Peyer's patch (tissue), 4 donors: ENCODE measurements at places on chromosomes 12 and 14. TPM values are rescaled to one million over a fixed set of nuclear protein-coding genes. Genes with fewer than 3 reads are reported as not detected.

Gene NGB
- total RNA-seq, result not detected

GRCh38 chr12:49367381-49368239 is at the start of gene SPATS2:
TSS of gene SPATS2 (plus strand) at chr12:49367462. CDS start at chr12:49461013, 93,551 bp downstream.
- peak; percentile 97 for DNase-seq

- no peak for DNase-seq
These were observed 114.2 kb upstream of the ARID2 start for GRCh38 chr12:45615268-45615667.

DNA sequence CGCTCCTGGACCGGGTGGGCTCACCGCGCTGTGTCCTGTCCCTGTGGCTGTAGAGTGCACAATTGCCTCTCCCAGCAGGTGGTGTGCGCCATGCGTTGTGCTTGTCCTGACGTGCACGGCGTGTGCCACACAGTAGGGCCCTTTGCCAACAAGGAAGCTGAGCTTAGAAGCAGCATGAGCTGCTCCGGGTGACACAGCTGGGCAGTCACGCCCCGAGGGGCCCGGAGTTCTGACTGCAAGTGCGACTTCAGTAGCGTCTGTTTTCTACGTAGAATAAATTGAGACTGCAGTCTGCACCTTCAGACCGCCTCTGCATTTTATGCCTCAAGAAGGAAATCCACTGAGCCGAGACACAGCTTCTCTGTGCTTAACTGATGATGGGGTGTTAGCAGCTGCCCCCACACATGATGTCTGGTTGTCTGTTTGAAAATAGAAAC is 81.6 kb downstream of the ADGRD1 start:
- DNase-seq, result no peak

- DNase-seq, result no peak
These were observed 50.8 kb upstream of the AP4S1 start for GRCh38 chr14:30974628-30975027.

DNA sequence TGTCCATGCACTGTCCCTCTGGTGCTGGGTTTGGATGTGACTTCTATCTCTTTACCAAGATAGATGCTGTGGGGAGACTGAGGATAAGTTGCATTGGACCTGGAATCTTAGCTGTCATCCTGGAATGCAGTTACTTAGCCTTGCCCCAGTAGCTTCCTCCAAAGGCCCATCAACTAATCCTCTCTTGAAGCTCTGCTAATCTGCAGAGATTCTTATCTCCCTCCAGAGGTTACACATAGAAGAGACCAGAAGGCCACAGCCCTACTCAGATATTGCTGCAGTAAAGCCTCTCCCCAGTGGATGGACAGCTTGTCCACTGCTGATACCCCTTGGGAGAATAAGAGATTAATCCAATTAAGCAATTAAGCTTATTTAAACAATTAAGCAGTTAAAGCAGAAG is 867.2 kb downstream of the BCL11B start:
- DNase-seq, result no peak

DNA sequence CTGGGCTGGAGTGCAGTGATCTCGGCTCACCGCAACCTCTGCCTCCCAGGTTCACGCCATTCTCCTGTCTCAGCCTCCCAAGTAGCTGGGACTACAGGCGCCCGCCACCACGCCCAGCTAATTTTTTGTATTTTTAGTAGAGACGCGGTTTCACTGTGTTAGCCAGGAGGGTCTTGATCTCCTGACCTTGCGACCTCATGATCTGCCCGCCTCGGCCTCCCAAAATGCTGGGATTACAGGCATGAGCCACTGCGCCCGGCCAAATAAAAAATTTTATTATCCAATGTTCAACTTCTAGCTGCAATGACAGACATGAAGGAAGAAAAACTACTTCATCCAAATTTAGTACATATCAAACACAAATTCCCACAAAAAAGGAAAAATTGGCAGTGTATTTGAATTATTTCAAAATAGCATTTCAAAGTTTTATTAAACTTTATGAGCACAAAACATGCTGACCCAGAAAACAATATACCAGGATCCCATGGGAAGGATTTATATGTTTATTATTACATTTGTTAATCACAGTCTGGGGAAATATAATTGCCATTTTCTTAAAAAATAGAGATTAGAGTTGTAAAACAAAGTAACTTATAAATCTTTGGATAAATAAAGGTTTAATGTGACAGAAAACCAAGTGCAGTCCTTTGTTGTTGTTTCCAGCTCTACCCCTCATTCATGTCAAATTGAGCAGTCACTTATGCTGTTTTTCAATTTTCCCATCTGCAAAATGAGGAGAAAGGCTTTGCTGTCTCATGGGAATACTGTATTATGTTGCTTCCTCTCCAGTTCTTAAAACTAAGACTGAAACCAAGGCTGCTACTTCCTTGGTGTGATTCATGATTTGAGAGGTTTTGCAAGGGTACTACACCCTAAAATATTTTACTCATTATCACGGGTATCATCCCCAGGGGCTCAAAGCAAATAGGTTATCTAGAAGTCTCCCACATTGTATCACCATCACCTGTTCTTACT is 155.2 kb upstream of the AVPR1A start:
- no peak for DNase-seq

GRCh38 chr12:442235-442884 is 17.4 kb upstream of the B4GALNT3 start:
- DNase-seq, result no peak

GRCh38 chr12:76777765-76778216 is 13.9 kb downstream of the ZDHHC17 start:
- no peak for DNase-seq

Gene KLRD1
- 2.8 TPM for total RNA-seq

DNA sequence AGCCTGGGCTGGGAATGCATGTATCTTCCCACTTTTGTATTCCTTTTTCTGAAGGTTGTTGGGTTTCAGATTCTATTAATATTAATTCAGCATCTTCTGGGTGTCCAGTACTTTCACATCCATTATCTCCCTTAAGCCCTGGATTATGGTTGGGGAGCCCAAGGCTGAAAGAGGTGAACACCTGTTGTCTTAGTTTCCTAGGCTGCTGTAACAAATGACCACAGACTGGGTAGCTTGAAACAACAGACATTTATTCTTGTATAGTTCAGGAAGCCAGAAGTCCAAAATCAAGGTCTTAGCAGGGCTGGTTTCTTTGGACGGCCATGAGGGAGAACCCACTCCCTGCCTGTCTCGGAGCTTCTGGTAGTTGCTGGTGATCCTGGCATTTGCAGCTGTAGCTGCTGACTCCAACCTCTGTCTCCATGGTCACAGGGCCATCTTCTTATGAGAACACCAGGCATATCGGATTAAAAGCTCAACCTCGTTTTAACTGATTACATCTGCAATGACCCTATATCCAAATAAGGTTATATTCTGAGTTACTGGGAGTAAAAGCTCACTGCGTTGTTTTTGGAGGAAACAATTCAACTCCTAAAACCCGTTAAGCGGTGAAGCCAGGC is 68.2 kb upstream of the CLMN start:
- no peak for DNase-seq

GRCh38 chr14:66038618-66039017 is 447.6 kb upstream of the CCDC196 start:
- DNase-seq, result no peak

- DNase-seq, result no peak
These were observed 176.7 kb downstream of the CRADD start for GRCh38 chr12:93853698-93854478.

DNA sequence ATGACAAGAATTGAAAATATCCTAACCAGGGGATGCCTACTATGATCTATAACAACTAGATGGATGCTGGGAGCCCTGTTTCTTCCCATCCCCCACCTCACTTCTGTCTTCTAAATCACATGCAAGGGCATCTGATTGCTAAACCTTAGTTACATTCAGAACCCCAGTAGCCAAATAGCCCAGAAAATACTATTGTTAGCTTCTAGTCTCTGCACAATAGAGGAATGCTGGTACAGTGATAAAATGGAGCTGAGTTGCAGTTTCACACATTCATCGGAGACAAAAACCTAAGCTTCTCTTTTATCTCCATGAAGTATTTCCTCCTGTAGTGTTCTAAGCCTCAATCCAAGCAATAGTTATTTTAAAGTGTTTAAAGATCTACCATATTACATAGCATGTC is 942.9 kb downstream of the RPS29 start:
- no peak for DNase-seq

- no peak for DNase-seq
These were observed 836.6 kb downstream of the SLC6A15 start for GRCh38 chr12:84075991-84076390.

DNA sequence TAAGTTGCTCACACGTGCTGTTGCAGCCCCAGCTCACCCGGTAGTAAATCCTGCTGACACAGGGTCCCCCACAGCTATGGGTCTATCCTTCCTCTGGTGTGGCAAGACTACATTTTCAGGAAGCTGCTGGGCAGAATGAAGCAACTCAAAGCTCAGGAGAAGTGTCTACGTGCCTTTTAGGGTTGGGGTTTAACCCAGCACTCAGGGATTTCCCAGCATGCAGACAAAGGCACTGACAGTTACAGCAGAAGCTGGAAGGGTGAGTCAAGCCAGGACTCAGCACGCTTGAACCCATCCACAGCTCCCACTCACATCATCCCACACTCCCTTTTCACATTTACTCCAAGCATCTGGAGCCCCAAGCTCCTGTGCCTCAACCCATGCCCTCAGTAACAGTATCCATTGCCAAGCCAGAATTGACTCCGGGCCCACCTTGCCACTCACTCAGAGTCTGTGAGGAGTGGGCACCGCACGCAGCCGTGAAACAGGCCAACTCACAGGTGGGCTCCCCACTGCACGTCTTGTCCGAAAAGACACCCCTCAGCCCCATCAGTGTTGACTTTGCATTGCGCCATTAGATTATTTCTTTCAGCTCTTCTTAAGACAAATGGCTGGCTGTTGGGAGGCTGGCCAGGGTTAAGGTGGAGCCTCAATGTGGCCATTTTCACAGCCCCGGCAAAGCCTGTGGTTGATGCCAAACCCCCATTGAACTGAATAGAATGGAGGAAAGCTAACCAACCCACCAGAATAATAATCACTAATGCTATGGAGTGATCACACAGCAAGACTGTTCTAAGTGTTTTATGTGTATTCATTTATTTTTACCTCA is 59.6 kb downstream of the ZFP36L1 start:
- no peak for DNase-seq

DNA sequence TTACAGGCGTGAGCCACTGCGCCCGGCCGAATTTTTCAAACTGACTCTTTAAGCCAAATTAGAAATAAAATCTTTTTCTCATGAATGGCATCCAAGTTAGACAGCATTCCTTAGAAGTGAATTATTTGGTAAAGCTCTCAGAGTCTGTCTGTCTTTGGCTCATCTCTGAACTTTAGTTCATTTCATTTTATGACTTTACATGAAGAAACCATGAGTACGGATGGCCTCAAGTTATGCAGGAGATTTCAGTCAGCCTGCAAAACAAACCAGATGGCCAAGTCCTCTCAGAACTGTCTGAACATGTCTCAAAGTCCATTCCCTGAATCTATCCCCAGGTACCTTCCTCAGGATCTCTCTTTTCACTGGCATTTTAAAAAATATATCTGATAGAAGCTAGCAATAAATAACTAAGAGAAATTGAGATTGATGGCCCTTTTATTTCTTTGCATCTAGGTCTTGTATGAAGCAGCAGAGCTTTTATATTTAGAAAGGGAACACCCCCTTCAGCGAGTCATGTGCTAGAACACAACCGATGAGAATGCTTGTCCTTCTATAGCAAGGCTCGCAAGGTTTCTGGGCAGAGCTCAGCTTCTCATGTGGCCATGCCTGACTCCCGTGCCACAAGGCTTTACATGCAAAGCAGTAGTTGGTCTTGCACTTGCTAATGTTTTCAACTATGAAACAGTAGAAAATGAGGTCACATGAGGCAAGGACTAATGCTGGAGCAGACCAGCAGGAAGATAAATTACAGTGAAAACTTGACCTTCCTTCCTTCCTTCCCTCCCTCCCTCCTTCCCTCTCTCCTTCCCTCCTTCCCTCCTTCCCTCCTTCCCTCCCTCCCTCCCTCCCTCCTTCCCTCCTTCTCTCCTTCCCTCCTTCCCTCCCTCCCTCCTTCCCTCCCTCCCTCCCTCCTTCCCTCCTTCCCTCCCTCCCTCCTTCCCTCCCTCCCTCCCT is 125.0 kb downstream of the AKAP6 start:
- DNase-seq, result no peak

DNA sequence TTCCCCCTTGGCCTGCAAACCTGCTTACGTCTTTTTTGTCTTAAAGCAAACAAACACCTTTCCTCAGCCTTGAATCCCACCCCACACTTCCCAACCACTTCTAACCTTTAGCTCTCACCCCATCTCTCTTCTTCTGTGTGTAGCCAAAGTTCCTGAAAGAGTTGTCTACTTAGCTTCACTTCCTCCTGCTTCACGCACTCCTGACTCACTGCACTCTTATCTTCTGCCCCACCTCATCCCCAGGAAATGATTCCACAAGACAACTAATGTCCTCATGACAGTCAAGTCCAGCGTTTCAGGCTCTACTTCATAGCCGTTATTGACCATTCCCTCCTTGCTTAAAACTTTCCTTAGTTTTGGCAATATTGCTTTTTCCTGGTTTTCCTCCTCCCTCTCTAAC is 22.4 kb downstream of the EIF2B2 start:
- no peak for DNase-seq

Gene KCNJ8
- total RNA-seq, result 4.0 TPM

Gene DEPDC4
- not detected for total RNA-seq

DNA sequence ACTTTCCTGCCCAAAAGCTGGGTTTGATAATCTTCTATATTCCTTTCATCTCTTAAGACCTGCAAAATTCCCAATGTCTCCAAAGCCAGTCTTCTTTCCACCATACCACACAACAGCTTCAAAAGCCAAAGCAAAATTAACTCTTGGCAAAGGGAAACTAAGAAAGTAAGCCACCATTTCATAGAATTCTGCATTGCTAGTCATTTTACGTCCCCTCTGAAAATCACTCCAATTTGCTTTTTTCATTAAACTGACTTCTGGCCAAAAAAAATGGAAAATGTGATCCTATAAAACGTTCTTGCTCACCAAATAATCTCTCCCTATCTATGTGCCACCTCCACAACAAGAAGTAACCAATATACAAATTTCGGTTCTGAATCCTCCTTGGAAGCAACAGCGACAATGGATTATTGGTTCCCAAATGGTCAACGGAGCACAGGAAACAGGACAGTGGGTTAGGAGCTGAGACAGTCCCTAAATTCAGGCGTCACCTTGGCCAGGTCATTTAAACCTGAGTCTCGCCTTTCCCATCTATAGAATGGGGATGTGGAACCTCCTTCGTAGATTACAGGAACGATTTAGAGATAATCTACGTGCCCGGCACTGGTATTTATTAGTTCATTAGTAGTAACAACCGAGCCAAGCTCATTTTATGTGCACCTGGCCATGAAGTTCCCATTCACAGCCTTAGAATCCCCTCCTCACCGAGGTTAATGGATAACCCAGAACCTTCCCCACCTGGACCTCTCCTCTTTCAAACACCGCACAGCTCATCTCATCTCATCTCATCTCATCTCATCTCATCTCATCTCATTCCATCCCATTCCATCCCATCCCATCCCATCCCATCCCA is 1.2 kb downstream of the NT5DC3 start:
- DNase-seq, result no peak
